ENCODE measurements at places on chromosomes 4 and X. TPM values are rescaled to one million over a fixed set of nuclear protein-coding genes. Genes with fewer than 3 reads are reported as not detected.

BMPR1B gene
- total RNA-seq, result 2.1 TPM

P2RY8 gene
- total RNA-seq, result not detected

GPRASP1 gene
- 2.1 TPM for total RNA-seq

GAB1 gene
- 41.8 TPM for total RNA-seq

ASB9 gene
- 5.6 TPM for total RNA-seq

ITM2A gene
- total RNA-seq, result 3.9 TPM

BTK gene
- 0.13 TPM for total RNA-seq

ART3 gene
- total RNA-seq, result not detected

DCHS2 gene
- total RNA-seq, result not detected

OTUD5 gene
- total RNA-seq, result 44.3 TPM

NAP1L2 gene
- 1.0 TPM for total RNA-seq

PKD2 gene
- total RNA-seq, result 33.5 TPM

PRPS1 gene
- total RNA-seq, result 38.7 TPM

ARHGAP4 gene
- 31.9 TPM for total RNA-seq

TRPC3 gene
- not detected for total RNA-seq

TMEM31 gene
- total RNA-seq, result not detected

TMEM150C gene
- total RNA-seq, result 6.6 TPM

SOWAHD gene
- not detected for total RNA-seq

PNMA5 gene
- not detected for total RNA-seq

ADH7 gene
- total RNA-seq, result not detected

CSAG3 gene
- not detected for total RNA-seq

PCDH18 gene
- total RNA-seq, result 1.5 TPM

FRMPD4 gene
- total RNA-seq, result not detected

SPANXB1 gene
- not detected for total RNA-seq
